Frontal cortex (tissue), 4 donors: ENCODE measurements at places on chromosomes 4 and X. TPM values are rescaled to one million over a fixed set of nuclear protein-coding genes. Genes with fewer than 3 reads are reported as not detected.

DNA sequence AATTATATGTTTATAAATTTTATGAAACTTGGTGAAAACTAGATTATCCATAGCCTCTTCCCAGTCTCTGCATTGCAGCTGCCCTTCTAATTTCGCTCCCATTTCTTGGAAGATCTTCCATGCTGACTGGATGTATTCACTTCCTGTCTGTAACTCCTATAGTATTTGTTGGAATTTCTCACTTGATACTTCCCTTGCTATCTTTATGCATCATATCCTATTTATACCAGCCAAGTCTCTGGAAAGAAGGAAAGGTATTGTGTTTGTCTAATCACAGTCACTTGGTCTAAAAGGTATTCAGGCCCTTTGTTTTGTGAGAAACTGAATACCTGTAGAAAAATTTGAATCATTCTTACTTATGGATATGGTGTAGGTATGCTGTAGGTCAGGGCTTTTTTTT is 870.9 kb upstream of the FRG1 start:
- DNase-seq, result no peak

DNA sequence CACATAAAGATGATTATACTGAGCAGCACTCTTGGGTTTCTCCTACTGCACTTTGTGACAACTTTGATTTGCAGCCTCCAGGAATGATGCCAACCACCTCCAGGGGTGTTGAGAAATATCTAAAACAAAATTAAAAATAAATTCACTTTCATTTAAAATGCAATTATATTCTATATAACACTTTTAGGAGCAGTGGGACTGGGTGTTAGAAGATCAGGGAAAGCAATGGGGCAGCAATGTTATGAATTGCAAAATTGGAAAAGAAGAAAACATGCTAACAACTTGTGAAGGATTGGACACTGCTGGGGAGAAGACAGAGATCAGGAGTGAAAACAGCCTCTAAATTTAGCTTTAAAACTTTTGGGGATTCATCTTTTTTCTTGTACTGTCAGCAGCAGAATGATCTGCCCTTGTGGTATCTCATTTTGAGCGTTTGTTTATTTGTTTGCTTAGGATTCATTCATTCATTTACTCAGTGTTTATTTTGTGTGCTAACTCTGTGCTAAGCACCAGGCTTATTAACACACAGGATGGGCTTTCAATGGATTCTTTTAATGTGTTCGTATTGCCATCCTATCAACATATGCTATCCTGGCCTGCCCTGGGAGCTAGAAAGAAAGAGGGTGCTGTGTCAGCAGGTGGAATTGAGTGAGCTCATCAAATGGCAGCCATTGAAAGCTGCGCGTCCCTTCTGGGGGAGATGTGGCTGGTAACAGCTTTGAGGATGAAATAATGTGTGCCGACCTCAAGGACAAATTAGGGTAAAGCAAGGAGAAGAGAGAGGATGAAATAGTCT is 96.5 kb downstream of the FRMPD4 start:
- no peak for DNase-seq

Gene ZNF157
- total RNA-seq, result 4.9 TPM

DNA sequence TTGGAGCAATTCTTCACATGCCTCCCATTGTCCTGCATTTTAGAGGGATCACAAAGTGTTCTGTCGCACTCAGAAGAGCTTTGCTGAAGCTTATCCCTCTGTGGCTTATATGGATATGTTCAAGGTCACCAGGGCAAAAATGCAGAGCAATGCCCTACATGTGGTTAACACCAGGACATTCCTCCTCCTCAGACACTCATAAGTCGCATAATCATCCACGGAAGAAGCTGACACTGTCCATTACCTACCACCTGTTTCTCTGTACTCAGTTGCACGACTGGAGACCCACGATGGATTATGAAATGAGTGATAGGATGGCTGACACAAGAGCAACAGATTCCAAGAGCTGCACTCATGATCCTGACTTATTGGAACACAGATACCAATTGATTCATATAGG is 68.7 kb upstream of the PRDX4 start:
- DNase-seq, result no peak

GRCh38 chr4:102572452-102572851 is 71.3 kb downstream of the NFKB1 start:
- no peak for DNase-seq

- no peak for DNase-seq
These were observed 130.4 kb downstream of the IDS start for GRCh38 chrX:149374751-149375150.

Gene ZCCHC12
- 61.6 TPM for total RNA-seq

DNA sequence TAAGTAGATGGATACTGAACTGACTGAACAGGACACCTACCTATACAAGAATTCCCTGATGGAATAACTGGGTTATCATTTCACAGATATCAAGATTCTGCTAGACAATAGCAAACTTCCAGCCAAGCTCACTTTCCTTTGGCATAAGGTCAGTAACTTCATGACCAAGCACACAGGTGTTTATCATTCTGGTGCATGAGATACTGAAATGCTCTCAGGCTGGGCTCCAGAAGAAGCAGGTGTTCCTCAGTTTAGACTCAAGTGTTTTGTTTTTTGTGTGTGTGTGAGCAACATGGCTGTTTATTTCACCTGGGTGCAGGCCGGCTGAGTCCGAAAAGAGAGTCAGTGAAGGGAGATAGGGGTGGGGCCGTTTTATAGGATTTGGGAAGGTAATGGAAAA is 201.5 kb upstream of the SPOCK3 start:
- no peak for DNase-seq

GRCh38 chrX:1521459-1521956 is 15.5 kb downstream of the P2RY8 start:
- DNase-seq, result no peak

DNA sequence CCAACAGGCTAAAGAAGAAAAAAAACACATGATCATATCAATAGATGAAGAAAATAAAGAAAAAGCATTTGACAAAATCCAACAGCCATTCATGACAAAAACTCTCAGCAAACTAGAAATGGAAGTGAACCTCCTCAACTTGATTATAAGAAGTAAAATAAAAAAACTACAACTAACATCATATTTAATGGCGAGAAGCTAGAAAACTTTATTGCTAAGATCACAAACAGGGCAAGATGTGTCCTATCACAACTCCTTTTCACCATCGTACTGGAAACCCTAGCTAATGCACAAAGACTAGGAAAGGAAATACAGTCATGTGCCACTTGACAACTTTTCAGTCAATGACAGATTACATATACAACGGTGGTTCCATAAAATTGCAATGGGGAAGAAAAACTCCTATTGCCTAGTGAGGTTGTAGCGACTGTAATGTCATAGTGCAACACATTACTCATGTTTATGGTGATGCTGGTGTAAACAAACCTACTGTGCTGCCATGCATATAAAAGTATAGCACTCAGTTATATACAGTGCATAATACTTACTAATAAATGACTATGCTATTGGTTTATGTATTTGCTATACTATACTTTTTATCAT is 12.1 kb upstream of the MANBA start:
- DNase-seq, result no peak

DNA sequence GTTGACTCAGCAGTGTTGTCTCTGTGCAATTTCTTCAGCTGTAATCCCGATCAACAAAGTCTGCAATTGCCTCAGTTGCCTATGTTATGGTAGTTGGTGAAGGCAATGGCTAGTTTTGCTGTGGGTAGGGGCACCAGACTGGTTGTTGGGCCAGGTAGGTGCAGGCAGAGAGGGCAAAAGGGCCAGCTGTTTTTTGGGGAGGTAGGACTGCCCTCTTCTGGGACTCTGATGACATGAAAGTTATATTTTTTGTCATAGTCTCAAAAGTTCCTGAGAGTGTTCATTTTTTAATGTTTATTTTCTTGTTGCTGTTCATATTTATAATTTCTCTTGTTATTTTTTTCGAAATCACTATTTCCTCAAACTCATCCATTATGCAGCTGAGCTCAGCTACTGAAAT is 25.1 kb downstream of the DCAF12L2 start:
- DNase-seq, result no peak

- peak; percentile 4 for DNase-seq
These were observed 335.8 kb downstream of the SH3BGRL start for GRCh38 chrX:81537723-81538122.

- DNase-seq, result no peak
These were observed 194.8 kb upstream of the GPC4 start for GRCh38 chrX:133610056-133610455.

DNA sequence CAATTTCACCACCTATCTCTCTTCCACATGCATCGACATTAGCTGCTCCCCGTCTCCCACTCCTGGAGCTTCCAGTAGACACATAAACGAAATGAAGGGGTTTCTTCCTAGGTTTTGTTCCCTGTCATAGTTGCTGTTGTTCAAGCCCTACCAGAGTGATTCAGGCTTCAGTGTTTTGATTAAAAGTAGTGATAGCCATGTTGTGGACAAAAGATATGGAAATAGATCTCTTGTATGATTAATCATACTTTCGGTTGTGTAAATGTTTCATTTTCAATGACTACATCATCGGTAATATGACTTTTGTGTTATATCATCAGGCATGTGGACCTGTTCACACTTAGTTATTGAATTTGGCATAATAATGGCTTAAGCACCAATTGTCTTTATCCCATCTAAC is 96.5 kb upstream of the KLF3 start:
- DNase-seq, result no peak

Gene ZAR1
- 0.41 TPM for total RNA-seq

DNA sequence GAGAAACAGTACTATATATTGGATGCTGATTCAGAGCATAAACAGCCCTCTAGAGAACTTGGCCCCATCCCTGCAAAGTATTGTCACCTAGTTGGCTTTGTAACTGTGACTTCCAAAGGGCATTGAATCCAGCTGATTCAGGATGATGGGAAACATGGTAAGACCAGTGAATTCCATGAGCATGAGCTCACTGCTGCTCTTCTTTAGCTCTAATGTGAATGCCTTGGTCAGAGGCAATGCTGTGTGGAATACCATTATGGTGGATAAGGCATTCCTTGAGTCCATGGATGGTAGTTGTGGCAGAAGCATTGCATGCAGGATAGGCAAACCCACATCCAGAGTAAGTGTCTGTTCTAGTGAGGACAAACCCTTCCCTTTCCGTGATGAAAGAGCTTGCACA is 365.6 kb upstream of the EDA2R start:
- no peak for DNase-seq

GRCh38 chrX:13223868-13224567 is 95.8 kb downstream of the ATXN3L start:
- peak; percentile 4 for DNase-seq

- DNase-seq, result no peak
These were observed 4.1 kb upstream of the CD38 start for GRCh38 chr4:15774020-15774420.

DNA sequence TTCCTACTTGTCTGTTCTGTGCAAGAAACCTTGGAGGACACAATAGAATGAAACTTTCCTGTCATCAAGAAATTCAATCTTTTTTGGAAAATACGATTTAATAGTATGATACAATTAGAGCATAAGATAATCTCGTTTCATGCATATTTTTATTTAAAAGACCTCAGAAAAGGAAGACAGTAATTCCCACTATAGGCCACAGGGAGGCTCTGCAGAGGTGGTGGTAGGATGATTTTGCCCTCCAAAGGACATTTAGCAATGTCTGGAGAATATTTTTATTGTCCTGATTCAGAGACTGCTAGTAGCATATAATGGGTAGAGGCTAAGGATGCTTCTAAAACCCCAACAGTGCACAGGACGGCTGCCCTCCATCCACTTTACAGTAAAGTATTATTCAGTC is 68.7 kb downstream of the PAK3 start:
- no peak for DNase-seq

- no peak for DNase-seq
These were observed 83.0 kb downstream of the AFF1 start for GRCh38 chr4:87017580-87018342.

DNA sequence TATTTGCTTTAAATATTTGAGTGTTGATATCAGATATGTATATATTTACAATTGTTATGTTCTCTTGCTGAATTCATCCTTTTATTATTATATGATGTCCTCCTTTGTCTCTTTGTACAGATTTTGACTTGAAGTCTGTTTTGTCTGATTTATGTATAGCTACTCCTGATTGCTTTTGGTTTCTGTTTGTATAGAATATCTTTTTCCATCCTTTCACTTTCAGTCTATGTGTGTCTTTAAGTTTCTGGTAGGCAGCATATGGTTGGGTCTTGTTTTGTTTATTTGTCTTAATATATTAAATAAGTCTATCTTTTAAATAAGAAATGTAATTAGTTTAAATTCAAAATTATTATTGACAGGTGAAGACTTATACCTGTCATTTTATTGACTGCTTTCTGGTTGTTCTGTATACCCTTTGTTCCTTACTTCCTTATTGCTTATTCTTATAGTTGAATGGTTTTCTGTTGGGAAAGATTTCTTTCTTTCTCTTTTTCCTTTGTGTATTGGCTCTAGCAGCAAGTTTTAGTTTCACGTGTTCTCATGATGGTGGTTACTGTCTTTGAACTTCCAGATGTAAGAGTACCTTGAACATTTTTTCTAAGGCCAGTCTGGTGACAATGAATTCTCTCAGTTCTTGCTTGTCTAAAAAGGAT is 31.1 kb downstream of the RAB28 start:
- no peak for DNase-seq

Gene BANK1
- under 0.01 TPM for total RNA-seq

DNA sequence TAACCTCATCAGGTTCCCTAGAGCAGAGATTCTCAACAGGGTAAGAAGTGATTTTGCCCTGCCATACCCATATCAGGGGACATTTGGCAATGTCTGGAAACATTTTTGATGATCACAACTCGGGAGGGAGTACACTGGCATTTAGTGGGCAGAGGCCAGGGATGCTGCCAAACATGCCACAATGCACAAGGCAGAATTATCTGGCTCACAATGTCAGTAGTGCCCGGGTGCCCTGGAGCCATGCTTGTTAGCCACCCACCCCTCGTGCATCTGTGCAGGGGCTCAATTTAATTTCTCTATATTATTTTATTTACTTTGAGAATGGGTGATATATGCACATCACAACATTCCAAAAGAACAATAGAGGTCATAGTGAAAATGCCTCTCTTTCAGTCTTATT is 82.0 kb upstream of the DHX15 start:
- DNase-seq, result no peak

- DNase-seq, result no peak
These were observed 120.1 kb downstream of the MFAP3L start for GRCh38 chr4:169906104-169906503.

GRCh38 chrX:39039890-39040289 is 238.6 kb downstream of the MID1IP1 start:
- no peak for DNase-seq

DNA sequence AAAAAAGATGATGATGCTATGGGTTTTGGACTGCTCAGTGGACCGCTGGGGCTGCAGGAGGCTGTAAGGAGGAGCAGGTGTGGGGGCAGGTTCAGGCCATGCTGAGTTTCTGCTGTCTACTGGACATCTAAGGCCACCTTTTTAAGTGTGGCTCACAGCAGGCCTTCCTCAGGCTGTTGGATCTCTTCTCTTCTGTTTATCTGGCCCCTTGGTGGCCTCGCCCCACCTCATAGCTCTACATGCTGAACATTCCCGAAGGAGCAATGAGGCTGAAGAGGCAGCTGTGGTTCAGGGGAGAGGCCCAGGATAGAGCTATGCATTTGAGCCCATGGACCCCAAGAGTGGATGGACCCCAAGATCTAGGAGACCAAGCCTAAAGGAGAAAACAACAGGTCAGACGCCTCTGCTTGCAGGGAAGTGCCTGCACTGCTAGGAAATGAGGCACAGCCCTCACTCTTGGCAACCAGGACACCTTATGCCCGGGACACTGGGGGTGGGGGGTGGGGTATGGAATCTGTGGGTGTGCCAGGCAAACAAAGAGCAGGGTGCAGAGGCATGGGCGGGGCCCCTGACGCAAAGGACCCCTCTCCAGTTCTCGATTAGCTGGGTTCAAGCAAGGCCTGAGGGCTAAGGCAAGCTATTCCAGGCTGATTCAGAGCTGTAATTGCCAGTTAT is 168.9 kb downstream of the BCOR start:
- DNase-seq, result no peak
